Stimulated activated CD4-positive, alpha-beta T cell treated with anti-CD3 and anti-CD28 coated beads, TNF-alpha, amount 100 ng/mL, for 4 hours (primary cell): ENCODE measurements at places on chromosomes 5 and 9.

GRCh38 chr9:115524453-115525059 lies 406.6 kb upstream of the TNC start:
- no peak for DNase-seq

DNA sequence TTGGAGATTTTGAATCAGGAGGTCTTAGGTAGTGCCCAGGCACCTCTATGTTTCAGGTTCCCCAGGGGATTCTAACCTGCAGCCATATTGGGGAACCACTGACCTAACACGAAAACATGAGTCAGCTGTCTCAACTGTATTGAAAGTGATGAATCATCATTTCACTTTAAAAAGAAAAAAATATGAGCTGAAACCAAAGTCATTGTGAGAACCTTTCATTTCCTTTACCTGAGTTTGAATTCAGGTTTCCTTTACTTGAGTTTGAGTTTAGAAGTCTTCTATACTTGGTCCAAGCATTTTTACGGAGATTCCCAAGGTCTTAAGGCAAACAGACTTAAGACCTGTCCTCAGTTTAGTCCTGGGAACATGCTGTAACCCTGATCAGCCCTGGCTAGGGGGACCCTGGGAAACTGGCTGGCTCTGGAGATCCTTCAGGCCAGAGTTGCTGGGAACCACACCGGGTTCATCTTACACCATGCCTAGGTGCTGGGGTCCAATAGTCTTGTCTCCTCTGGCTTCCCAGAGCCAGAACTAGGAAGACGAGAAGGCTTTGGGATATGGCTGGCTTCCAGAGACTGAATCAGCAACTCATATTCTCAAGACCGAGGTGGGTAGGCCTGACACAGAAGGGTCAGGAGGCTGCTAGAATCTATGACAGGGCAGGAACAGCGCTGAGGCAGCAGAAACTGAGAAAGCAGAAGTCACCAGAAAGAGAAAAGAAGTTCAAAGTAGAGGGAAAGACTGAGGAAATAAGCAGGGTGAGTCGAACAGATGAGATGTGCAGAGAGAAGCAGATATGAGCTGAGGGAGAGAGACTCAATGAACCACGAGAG lies 16.4 kb upstream of the PDCD1LG2 start:
- DNase-seq = no peak

DNA sequence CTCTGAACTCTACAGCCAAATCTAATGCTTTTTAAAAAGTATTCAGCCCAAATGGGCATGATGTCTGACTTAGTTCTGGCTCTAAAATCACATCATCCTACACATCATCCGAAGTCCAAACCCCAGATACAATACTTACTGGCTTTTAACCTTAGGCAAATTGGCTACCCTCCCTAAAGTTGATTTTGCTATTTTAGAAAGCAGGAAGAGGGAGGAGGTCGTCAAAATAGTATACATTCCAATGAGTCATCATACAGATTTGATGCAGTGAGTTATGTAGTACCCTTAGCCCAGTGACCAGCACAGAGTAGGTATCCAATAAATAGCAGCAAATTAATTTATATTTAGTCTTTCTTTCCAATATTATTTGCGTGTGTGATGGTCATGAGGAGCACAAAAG lies 582.0 kb upstream of the TUSC1 start:
- DNase-seq = no peak

DNA sequence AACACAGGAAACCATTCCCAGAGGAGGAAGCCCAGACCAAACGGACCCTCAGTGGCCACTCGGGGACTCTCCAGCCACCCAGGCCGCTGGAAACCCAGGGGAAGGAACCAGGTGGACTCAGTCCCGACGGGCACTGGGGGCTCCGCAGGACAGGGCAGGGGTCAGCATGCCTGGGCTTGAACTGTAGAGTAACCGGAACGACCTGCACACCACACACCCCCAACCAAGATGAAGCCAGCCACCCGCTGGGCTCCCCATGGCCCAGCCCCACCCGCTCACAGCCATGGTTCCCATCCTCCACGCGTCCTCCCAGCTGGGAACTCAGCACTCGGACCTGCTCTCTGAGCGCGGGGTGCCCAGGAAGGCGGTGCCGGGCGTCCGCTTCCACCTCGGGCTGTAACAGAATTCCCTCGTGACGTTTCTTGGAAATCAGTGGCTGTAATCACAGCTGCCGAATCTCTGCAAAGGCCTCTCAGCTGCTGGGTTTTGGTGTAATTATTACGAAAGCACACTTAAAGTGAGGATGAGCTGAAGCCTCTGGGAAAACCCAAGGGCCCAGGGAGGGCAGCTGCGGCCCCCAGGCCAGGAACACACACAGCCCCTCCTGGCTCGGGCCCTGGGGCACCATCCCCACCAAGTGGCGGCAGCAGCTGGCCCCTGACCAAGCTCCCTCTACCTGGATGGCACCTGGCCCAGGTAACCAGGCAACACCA lies 13.8 kb downstream of the NACC2 start:
- DNase-seq = no peak

- DNase-seq = no peak
Measured at GRCh38 chr5:69335341-69335935, 2.8 kb upstream of the CCDC125 start.

DNA sequence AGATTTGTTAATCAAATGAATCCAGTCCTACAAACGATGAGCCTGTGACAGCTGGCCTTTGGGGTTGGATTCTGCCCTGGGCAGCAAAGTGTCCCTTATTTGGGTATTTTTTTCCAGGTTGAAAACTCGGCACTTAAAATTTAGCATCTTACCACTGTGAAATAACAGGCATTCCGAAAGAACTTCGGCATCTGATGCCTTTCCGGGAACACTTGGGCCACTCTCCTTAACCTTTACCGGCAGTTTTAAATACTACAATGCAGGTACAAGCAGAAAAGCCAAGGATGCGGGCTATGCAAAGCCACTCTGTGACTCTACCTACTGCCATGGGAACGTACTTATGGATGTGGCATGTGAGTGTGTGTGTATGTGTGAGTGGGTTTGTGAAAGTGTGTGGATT lies 1.0 kb upstream of the RASGRF2 start:
- no peak for DNase-seq

DNA sequence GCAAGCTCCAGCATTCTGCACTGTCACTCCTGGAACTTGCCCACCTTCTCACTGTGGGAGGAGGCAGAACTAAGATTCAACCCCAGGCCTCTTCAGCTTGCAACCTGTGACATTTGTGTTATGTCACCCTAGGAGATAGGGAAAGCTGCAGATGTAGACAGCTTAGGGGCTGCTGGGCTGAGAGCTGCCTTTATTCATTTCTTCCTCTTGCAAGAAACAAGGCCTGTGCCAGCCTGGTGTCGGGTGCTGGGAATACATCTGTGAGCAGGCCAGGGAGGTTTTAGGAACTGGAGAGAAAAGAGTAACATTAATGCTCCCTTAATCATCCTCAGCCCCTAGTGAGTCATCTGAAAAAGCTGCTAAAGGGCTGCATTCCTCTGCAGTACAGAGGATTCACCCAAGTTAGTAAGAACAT lies 101.8 kb downstream of the FGF18 start:
- DNase-seq = no peak

- no peak for DNase-seq
Measured at GRCh38 chr5:40991168-40991980, 79.8 kb downstream of the MROH2B start.

DNA sequence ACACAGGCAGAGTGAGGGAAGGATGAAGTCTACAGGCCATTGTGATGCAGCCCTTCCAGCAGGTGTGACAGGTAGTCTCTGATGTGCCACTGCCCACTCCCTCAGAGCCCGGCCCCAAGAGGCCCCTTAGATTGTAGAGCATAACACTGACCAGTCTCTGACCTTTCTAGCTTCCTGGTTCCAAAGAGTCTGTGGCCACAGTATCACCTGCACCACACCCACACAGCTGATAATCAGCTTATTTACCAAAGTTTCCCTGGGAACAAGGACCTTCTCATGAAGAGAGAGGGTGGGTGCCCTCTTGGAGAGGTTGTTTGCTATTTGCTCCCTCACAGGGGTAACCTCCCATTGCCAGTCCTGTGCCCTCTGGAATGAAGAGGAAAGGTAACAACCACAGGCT lies 11.0 kb upstream of the ACER2 start:
- no peak for DNase-seq

- DNase-seq = no peak
Measured at GRCh38 chr5:152527358-152528052, 122.4 kb upstream of the NMUR2 start.

DNA sequence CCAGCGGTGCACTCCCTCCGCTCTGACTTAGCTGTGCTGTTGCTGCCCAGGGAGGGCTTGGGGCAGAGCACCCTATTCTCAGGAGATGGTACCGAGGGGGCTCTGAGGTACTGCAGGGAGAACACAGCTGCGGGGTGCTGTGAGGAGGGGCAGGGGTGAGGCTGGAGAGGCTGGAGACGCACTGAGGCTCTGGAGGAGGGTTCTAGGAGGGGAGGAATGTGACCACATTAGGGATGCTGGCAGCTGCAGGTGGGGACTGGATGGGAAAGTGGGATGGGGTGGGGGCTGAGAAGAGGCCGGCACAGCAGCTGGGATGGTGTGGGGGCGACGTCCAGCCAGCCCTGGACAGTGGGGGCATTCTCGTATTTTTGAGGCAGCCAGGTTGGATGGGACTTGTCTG lies 20.9 kb downstream of the NCS1 start:
- DNase-seq = no peak

DNA sequence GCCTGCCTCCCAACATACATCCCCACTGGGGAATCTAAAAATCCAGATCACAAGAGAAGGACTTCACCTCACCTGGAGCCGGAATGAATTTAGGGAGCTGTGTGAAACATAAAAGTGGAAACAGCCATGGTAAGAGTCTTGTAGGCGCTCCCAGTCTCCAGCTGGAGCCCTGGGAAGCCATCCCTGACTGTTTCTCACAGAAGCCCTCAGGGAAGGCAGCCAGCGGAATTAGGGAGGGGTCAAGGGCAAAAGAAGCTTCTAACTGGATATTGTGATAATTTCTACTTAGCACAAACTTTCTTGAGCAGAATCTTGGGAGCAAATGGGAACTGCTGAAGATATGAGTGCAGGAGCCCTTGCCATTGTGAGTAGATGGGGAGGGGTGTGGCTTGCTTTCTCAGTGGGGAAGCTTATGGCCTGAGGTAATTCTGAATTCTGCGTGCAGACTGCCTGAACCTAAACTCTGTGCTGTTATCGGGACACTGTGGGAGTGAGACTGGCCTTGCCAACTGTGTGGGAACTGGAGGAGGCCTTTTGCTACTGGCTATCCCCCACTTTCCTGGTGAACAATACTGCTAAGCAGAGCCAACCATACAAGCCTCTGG lies 174.4 kb upstream of the SMC2 start:
- DNase-seq = no peak

GRCh38 chr9:73173557-73174329 lies 22.1 kb downstream of the ANXA1 start:
- DNase-seq = no peak

DNA sequence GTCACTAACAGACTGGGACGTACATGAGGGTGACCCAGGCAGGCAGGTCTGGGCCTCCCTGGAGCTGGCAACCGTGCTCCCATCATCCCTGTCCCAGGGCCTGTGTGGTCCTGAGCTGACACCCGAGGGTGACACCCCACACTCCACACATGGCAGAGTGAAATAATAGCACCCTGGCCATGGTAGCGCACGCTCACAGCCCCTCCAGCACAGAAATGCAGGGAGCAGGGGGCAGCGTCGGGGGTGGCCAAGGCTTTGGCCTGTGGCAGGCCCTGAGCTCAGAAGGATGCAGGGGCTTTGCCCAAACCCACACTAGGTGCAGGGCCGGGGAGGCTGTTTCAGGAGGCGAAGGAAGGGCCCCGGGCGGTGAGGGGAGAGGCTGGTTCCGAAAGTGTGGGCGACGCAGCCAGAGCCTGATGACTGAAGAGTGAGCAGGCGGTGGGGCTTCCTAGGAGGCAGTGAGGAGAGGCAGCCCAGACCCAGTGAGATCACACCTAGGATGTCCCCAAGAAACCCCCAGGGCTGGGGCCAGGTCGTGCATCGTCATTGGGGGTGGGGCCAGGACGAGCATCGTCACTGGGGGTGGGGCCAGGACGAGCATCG lies 12.9 kb downstream of the OR2V2 start:
- DNase-seq = peak; percentile 73

GRCh38 chr9:4579001-4579400 lies 83.1 kb upstream of the PLPP6 start:
- no peak for DNase-seq

DNA sequence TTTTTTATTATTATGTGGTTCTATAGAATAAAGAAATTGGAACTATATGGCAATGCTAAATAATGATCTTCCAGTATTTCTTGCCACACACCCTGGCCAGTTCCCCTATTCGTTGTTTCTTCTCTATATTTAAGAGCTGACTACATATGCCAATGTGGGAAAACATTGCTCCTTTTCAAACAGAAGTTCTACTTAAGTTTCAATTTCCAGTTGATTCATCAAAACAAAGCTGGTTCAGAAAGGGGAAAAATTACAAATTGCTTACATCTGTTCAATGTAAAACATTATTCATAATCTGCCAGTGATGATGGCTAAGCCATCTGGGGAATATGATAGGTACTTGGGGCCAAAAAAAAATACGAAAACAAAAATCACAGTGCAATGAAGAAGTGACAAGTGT lies 76.9 kb downstream of the ST8SIA4 start:
- no peak for DNase-seq

DNA sequence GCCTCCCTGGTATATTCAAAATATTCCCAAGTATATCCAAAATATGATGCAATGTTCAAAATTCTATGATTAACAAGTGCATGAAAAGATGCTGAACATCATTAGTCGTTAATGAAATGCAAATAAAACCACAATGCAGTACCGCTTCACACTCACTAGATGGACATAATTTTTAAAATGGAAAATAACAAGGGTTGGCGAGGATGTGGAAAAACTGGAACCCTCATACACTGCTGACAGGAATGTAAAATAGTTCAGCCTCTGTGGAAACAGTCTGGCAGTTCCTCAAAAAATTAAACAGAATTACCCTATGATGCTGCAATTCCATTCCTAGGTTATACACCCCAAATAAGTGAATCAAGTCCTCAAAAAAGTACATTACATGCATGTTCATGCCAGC lies 36.1 kb upstream of the MYOT start:
- no peak for DNase-seq

- peak; percentile 78 for DNase-seq
Measured at GRCh38 chr5:103258368-103258956, at the start of gene MACIR. MACIR (plus strand) TSS chr5:103258763; CDS start chr5:103275920, 17,157 bp downstream.

DNA sequence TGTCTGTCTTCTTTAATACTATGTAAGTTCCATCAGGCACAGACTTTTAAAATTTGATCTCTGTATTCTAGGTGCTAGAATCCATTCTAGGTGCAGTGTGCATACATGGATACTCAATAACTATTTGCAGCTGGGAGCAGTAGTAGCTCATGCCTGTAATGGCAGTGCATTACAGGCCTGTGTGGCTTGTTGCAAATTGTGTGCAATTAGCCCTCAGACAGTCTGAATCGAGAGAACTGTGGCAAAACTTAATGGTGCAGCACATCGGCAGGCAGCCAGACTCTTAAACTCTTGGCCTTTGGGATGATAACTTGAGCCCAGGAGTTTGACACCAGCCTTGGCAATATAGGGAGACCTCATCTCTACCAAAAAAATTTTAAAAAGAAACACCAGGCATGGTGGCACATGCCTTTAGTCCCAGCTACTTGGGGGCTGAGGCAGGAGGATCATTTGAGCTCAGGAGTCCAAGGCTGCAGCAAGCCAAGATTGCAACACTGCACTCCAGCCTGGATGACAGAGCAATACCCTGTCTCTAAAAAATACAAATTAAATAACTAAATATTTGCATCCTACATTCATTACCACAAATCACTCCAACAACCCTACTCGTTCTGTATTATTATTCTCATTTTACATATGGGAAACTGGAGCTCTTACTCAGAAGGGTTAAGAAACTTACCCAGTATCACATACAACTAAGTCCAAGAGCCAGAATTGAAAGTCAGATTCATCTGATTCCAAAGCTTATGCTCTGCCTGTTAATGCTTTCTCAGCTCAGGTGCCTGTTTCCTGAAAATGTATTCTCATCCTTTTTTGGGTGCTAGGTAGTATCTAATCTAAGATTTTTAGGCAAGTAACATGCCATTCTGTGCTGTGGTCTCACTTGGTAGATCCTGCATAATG lies 30.1 kb downstream of the PRKACG start:
- no peak for DNase-seq
